EH (cell line): ENCODE measurements at places on chromosomes 4 and X.

DNA sequence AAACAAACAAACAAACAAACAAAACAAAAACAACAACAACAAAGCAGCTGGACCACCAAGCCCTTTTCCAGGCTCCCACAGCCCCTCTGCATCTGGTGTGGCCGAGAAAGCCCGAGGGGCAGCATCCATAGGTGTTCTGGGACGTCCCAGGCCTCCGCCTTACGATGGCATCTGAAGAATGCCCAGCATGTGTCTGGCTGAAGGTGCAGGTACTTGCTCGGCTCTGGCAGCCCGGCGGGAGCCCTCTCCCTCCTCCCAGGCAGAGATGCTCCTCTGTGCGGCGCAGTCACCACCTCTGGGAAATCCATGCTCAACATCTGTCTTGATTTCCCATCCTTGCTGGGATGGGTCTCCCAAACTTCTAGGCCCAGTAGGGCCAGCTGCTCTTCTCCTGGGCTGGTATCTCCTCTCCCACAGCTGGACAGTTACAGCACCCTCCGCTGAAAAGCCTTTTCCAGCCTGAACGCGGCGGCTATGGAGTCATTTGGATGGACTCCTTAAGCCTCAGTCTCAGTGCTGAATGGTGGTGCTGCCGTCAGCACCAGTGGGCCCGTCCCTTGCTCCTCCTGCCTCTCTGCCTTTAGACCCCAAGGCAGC lies 4.3 kb downstream of the PSAPL1 start:
- no peak for DNase-seq

- peak; percentile 0 for DNase-seq
Observed at GRCh38 chrX:85215946-85216345, 27.6 kb downstream of the SATL1 start.

DNA sequence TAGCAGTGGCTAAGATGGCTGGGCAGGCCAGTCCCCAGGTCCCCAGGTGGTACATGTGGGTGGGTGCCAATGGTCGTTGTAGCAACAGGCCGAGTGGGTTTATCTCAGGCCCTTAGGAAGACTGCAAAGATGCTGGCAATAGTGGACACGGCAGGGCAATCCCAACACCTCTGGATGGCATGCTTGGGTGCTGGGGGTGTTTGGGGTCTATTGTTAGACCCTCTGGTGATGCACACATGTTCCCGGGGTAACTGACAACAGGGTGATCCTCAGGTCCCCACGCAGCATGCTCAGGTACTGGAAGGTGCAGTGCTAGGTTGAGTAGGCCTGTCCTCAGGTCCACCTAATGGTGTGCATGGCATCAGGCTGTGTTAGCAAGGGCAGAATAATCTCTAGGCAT lies 267.5 kb downstream of the ANKRD50 start:
- no peak for DNase-seq

GRCh38 chr4:73619346-73619745 lies 890 bp downstream of the RASSF6 start:
- no peak for DNase-seq

DNA sequence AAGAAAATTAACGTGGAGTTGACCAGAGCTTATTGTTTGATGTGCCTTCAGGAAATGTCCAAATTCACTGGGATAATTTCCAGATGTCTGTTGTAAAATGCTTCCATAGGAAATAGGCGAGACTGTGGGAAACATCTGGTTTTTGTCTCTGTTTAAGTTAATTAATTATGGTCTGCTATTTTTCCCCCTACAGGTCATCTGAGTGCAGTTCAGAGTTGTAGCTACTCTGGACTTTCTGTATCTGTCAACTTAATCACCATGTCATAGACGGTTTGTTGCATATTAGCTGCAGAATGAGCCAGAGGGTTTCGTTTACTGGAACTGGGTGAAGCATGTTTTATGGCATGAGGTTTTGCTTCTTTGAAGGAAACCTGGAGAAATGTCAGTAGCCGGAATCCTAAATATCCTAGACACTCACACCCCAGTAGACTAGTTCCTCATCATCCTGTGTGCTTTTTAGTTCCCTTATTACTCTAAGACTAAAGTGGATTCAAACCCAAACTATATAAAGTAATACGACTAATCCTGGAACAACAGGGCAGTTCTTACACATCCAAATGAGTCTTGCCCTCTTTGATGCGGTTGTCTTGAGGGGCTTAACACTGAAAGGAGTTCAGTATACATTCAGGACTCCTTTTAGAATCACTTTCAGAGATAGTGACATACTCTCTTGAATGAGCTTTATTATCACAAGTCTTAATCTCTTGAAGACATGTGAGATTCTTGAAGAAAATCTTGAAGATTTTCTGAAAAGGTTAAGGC lies 62.5 kb downstream of the PPEF1 start:
- DNase-seq: no peak

- DNase-seq: peak; percentile 46
Observed at GRCh38 chr4:105050896-105051295, 95.8 kb upstream of the TET2 start.

DNA sequence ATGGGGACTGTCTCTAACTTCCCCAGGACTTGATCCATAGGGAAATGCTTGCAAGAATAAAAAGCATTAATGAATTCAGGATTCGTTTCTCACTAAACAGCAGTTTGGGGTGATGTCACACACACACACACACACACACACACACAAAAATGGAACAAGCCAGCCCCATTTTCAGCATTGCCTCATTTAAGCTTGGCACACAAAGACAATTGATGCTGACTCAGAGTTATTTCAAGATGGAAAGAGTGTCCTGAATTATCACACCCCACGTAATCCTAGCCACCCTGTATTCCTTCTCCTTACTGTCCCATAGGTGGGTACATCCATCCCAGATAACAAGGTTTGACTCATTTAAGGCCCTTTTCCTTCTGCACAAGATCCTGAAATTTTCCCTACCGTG lies 345.1 kb upstream of the HS3ST1 start:
- DNase-seq: no peak

- no peak for DNase-seq
Observed at GRCh38 chr4:188408244-188409030, 269.2 kb downstream of the TRIML1 start.

- no peak for DNase-seq
Observed at GRCh38 chrX:6821730-6822129, 286.8 kb upstream of the VCX3A start.

GRCh38 chr4:91373546-91373945 lies 930.2 kb upstream of the GRID2 start:
- DNase-seq: no peak

GRCh38 chr4:15756361-15756861 lies 21.7 kb upstream of the CD38 start:
- DNase-seq: peak; percentile 26

- DNase-seq: peak; percentile 50
Observed at GRCh38 chr4:46844325-46844917, 64.6 kb downstream of the COX7B2 start.

- peak; percentile 43 for DNase-seq
Observed at GRCh38 chr4:10530137-10530786, 73.0 kb upstream of the ZNF518B start.

DNA sequence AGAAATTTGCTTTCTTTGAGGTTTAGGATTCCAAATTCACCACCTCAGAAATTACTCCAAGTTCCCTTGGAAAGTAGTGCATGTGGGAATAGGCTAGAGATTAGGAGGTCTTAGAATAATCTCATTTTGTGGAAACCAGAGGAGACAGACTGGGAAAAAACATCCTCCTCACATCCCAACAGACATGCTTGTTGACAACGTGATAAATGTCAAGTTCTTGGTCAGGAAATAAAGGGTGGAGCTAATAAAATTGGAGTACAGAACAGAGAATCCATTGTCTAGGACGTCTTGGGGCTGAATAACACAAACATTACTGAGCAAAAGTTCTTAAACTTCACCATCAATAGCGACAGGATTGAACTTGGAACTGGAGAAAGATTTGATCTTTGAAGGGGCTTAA lies 233.4 kb downstream of the PABPC4L start:
- no peak for DNase-seq

DNA sequence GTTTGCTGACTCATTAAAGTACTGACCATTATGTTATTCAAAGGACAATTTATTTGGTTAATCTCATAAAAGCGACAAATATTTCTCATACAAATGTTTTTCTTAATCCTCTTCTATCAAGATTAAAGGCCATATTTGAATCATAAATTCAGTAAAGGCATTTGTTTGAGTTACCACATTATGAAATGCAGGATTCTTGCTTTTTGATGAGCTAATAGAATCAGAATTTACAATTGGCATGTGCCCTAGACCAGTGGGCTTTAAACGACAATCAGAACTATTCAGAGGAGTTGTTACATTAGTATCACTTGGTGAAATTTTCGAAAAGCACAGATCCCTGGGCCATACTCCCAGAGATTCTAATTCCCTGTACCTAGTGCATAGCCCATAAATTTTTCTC lies 55.3 kb downstream of the KLHL4 start:
- no peak for DNase-seq

DNA sequence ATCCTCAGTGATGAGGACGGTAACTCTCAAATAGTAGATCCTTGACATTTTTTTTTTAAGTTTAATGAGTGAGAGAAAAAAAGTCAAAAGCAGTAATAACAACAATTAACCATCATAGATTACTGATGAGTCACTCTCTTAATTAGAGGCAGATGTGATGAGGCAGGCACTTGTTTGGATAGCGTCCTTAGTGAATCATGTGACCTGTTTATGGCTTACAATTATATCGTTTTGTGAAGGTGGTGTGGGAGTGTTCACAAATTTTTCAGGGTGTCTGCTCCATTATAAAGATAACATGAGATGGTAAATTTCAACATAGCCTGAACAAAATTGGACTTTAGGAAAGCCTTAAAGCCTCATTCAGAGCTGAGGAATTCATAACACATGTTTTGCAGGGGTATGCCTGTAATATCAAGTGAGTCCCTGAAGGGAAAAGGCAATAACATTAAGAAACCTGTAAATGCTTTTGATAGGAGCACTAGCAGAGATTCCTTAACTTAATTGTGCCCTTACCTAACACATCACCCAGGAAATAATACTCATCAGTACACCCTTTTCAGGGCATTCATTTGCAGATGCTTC lies 51.9 kb upstream of the XIAP start:
- peak; percentile 71 for DNase-seq

- DNase-seq: peak; percentile 40
Observed at GRCh38 chr4:52234561-52235440, 183.7 kb downstream of the SPATA18 start.

DNA sequence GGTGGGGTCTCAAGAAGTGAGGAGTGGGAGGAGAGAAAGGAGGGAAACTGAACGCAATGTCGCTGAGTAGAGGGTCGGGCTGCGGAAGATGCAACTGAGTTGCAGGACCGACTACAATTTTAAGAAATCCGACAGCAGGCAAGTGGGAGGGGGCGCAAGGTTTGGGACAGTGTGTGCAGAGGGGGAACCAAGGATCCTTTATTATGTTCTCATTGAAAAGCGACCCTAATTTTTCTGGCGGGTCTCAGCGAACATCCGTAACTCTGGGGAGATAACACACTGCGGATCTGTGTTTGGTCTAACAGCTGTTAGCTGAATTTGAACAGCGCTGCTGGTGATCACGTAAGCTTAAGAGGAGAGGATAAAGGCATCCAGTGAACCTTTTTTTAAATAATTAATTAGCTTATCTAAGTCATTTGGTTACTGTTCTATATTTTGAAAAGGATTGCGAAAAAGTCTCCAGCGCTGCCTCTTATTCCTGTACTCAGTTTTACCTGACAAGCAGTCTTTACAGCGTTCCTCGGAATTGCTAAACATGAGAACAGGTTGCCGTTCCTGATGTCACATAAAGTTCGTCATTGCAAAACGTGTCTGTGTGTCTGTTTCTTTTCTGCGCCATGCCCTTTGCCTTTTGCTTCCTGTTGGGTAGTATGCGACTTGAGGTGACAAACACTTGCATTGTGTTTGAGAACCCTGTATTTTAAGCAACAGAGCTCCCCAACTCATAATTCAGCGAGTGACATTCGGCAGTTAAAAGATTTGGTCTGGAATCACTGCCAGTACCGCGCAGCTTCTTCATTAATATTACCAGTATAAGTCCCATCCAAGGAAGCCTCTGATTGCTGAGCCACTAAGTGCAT lies 1.3 kb downstream of the HTR2C start:
- DNase-seq: no peak

GRCh38 chrX:66625525-66625924 lies 13.4 kb downstream of the EDA2R start:
- no peak for DNase-seq

DNA sequence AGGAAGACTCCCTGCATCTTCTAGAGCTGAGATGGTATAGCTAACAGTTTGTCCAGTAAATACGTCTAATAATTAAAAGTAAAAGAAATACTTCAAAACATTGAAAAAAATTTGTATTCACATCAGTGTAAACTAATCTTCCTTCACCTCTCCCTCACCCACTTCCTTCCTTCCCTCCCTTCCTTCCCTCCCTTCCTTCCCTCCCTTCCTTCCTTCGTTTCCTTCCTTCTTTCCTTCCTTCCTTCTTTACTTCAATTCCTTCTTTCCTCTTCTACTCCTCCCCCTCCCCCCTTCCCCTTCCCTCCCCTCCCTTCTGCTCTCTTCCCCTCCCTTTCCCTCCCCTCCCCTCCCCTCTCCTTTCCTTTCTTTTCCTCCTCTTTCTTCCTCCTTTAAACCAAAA lies 103.7 kb downstream of the POU4F2 start:
- DNase-seq: no peak

DNA sequence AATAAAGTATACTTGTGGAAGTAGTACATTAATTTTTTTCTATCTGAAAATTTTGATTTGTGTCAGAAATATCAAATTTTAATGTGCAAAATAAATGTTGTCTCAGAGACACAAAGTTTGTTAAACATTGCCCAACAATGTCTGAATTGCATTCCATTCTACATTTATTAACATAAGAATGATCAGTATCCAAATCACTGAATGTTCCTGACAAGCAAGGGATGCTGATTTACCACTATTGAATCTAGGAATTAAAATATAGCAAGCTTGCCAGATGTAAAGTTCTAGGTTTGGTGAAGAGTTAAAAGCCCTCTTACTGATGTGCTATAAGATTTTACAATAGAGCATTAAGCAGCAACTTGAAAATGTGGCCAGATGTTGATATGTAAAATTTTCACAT lies 489.2 kb upstream of the CTSO start:
- DNase-seq: peak; percentile 5

GRCh38 chr4:182418054-182418734 lies 175.0 kb downstream of the TENM3 start:
- peak; percentile 11 for DNase-seq

DNA sequence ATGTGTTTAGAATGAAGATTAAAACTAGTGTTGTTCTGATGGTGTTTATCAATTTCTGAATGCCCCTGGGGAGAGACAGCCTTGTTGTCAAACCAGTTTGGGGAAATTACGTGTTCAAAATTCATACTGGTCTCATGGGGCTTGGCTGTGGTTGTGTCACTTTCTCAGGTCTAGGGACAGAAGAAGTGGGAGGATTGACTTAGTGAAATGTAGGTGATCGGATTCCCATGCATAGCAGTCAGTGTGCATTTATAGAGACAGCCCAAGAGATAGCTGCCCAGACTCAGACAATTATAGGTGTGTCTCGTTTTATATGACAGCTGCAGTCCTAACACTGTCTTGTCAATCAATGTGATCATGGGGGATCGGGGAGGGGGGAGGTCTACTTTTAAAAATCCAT lies 94.4 kb upstream of the CLCN4 start:
- DNase-seq: no peak

- DNase-seq: no peak
Observed at GRCh38 chrX:111164728-111165127, 68.7 kb downstream of the PAK3 start.

GRCh38 chr4:84870398-84871163 lies 95.9 kb downstream of the WDFY3 start:
- DNase-seq: peak; percentile 87

- DNase-seq: no peak
Observed at GRCh38 chr4:90727938-90728337, 600.7 kb downstream of the CCSER1 start.
